ENCODE measurements at places on chromosomes 4 and X.

GRCh38 chr4:93243262-93243661 lies 585.3 kb upstream of the ATOH1 start:
- no peak for DNase-seq

DNA sequence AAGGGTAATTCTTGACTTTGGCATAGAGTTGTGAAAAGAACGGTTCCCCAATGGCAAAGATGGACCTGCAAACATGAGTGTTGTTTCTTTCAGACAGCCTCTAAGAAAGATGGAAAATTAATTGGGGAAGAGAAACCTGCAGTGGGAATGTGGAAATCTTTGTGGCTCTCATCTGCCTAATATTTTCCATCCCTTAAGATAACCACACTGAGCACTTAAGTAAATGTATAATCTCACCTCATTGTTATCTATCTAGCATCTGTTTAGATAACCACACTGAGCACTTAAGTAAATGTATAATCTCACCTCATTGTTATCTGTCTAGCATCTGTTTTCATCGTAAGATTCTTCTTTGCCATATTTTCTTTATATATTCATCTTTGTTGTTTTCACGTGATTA lies 149.3 kb downstream of the NWD2 start:
- no peak for DNase-seq

- no peak for DNase-seq
Observed at GRCh38 chrX:40488296-40488695, 92.5 kb upstream of the ATP6AP2 start.

GRCh38 chr4:45363931-45364330 lies 637.6 kb upstream of the GNPDA2 start:
- no peak for DNase-seq

- no peak for DNase-seq
Observed at GRCh38 chrX:82333575-82333974, 1131.7 kb downstream of the SH3BGRL start.

Measured in CD4-positive, alpha-beta T cell treated with Interleukin-12 subunit alpha and Interleukin-12 subunit beta, for 1 hour (primary cell).